Tongue (tissue), 3 donors: ENCODE measurements at places on chromosomes 1 and 21. TPM values are rescaled to one million over a fixed set of nuclear protein-coding genes. Genes with fewer than 3 reads are reported as not detected.

FAAH gene
- 40.0 TPM for total RNA-seq

CDCA8 gene
- total RNA-seq = 5.9 TPM

ARHGEF10L gene
- total RNA-seq = 39.9 TPM

CD52 gene
- not detected for total RNA-seq

MAP3K6 gene
- total RNA-seq = 12.9 TPM

GRCh38 chr1:21278860-21279845, 11.1 kb downstream of the ECE1 start:
- DNase-seq = peak; percentile 73

DNA sequence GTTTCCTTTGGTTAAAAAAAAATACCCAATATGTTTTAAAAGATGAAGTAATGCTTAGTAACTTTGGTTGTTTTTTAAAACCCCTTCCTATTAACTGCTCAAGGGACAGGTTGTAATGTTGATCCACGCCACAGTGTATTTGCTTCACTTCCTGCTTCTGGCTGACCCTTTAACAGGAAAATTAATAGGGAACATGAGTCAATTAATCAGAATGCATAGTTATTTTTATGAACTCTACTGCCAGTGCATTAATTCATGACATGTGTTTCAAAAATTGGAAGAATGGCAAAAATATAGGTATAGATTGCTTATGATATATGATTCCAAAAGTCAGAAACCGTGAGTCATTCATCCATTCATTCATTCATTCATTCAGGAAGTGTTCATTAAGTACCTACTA, 204.8 kb downstream of the SETD4 start:
- no peak for DNase-seq

DNA sequence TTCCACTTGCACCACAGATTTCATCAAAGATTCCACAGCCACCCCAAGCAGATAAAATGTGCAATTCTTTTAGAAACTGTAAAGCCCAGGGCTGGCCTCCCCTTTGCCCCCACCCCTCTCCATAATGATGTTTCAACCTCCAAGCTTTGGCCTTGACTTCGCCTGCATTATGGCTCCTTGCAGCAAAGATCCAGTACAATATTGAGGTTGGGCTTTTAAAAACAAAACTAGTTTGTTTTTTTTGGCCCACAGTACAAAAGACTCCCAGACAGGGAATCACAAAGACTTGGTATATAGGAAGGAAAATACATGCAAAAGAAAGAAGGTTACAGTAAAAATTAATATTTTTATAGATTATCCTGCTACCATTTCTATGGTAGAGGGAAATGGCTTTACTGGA, 356.5 kb upstream of the PTBP2 start:
- peak; percentile 20 for DNase-seq

DNA sequence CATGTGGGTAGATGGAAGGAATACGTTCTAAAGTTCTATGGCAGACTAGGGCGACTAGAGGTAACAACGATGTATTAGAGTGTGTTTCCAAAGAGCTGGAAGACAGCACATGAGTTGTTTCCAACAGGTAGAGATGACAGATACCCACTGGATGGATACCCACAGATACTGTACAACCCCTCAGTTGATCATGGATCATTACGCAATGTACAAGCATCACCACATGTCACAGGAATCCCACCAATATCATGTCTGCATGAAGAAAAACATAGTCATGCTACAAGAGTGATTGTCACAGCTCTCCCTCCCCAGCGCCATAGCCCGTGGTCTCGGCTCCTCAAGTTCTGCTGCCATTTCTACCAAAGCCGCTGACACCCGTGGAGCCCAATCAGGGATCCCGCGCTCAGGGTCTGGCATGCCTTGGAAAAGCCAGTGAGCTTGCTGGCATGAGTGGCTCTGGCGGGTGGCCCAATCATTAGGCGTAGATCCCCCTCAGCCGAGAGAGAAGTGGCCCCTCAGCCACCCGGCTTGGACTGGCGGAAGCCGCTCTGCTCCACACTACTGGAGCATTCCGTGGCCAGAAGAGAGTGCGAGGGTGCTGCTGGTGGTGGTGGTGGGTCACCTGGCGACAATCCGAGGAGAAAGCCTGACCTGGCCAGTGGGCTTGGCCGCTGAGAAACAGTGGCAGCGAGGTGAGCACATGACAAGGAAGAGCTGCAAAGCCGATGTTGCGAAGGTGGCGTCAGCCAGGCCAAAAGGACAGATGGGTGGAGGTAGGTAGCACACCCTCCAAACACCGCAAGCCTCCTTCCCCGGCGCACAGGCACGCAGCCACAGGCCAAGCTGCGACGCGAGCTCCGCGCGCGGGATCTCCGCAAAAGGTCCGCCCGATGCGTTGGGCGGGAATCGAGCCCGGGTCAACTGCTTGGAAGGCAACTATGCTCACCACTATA, 65.7 kb upstream of the FCGR2A start:
- DNase-seq = peak; percentile 12

DNA sequence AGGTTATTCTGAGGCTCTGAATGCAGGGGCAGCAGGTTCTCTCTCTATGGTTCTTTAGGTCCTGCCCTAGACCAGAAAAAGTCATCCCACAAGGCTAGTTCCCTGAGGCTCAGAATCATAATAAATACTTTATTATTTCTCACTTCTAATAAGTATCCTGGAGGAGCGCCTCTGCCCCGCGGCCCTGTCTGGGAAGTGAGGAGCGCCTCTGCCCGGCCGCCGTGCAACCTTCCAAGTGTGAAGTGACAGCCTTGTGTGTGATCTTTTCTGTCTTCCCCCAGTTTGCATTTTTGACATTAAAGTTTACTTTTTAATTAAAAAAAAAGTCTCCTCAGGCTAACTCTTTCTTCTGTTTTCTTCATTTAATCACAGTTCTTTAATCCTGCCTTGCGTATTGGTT, 11.5 kb downstream of the AIM2 start:
- DNase-seq = no peak

DNA sequence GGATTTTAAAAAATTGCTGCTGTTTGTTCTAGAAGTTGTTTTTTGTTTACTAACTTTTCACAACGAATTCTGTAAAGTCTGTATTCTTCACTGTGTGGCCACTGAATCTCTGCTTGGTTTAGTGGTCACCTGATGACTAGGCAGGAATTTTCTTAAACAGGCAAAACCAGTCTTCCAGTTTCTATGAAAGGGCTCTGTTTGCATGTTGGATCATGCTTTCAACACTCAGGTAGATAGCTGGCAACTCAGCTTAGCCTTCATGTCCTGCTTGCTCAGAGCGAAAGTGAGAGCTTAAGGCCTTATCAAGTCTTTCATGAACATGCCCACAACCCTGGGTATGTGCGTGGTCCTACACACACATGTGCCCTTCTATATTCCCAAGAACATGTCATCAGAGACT, 52.4 kb upstream of the CCDC190 start:
- no peak for DNase-seq

GRCh38 chr21:36337099-36337509, 17.1 kb downstream of the MORC3 start:
- DNase-seq = peak; percentile 41

- no peak for DNase-seq
Observed at GRCh38 chr1:115433483-115433882, 95.4 kb upstream of the NGF start.
